Epithelial cell of esophagus (primary cell): ENCODE measurements at places on chromosomes 13 and 19.

GRCh38 chr19:16349551-16350152 lies 25.0 kb downstream of the KLF2 start:
- DNase-seq: no peak

DNA sequence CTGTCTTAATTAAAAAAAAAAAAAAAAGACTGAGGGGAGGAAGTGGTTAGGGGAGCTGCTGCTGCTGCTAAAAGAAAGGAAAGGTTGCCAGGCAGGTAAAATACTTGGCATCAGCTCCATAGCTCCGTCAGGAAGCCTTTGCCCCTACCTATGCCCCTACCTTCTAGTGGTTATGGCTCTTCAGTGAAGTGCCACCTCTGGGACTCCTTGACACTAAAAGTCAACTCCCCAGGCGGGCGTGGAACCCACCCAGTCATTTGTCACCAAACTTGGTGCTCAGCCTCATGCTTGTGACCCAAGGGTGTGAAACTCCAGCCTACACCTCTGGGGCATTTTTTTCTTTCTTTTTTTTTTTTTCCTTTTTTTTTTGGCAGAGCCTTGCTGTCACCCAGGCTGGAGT lies 4.9 kb upstream of the NECTIN2 start:
- DNase-seq: no peak

DNA sequence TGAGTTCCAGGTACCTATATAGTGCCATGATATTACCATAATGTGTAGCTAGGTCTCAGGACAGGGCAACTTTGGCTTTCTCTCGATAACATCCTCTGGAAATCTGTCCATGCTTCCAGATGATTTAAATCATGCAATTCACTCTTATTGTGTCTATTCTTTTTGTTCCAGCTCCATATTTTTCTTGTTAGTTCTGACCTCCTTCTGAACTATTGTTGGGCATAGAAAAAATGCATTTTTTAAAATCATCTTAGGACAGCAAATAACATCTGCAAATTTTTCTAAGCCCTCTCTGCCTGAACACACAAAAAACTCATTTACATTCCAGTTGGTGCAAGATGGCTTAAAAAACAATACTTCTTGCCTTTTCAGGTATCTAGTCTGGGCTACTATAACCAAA lies 1561.0 kb upstream of the MIR17HG start:
- no peak for DNase-seq

DNA sequence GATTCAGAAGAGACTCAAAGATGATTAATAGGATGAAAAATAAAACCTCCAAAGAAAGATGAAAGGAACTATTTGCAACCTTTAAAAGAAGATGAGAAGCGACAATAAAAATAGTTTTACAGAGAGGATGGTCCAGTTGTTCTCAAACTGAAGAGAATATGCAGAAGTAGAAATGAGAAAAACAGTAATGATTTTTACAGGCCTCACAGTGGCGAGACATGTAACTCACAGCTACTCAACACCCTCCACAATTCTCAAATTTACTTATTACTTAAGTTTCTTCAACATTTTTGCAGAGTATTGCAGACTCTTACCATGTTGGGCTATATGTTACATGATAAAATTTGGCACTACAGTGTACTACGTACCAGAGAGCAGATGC lies 20.8 kb downstream of the NUFIP1 start:
- DNase-seq: no peak

- DNase-seq: no peak
These were observed 192.1 kb downstream of the KATNAL1 start for GRCh38 chr13:30115257-30115600.

GRCh38 chr13:90493667-90494066 lies 853.8 kb upstream of the MIR17HG start:
- no peak for DNase-seq

DNA sequence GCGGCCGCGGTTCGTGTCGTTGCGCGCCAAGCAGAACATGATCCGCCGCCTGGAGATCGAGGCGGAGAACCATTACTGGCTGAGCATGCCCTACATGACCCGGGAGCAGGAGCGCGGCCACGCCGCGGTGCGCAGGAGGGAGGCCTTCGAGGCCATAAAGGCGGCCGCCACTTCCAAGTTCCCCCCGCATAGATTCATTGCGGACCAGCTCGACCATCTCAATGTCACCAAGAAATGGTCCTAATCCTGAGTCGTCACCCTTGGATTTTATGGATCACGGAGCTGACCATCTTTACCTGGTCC lies 475 bp downstream of the MRPL57 start:
- no peak for DNase-seq

DNA sequence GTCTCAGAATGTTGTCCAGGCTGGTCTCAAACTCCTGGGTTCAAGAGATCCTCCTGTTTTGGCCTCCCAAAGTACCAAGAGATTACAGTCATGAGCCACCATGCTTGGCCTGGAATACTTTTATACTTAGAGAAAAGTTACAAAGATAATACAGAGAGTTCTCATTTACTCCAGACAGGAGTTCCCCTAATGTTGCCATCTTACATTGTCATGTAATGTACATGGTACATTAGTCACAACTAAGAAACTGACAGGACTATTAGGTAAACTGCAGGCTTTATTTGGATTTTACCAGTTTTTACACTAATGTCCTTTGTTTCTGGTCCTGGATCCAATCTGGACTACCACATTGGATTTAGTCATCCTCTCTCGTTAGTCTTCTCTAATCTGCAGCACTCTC lies 2.3 kb upstream of the C19orf84 start:
- no peak for DNase-seq

GRCh38 chr13:110874508-110874960 lies 40.3 kb downstream of the ANKRD10 start:
- DNase-seq: peak; percentile 68

GRCh38 chr13:28607187-28607955 lies 51.6 kb upstream of the POMP start:
- no peak for DNase-seq

DNA sequence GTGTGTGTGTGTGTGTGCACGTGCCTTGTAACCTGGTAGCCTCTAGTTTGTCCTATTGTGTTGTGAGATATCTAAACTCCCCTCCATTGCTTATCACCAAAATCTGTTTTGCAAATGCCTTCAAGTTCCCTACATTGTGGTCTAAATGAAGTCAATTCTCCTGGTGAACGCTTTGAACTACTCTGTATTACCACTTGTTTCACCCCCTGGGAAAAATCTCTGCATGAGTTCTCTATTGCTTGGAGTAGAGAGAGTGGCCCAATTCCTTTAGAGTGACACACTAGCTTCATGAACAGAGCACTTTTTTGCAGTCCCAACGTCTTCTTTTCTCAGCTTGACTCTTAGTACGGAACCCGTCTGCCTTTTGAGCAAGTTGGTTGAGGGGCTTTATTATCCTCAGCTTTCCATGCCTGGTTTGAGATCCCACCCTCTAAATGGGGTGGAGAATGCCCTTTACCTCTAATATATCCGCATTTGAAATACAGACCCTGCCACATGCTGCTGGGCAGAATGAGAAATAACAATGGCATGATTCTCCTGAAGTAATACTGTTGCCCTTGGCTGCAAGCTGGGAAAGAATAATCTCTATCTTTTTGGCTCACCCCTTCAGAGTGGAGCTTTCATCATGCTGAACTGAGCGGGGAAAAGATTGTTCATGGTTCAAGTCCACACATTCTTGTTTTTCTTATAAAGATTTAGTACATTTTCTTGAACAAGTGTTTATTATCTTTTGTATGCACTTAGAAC lies 2545.3 kb downstream of the PCDH9 start:
- no peak for DNase-seq

- peak; percentile 99 for DNase-seq
These were observed 447.4 kb downstream of the COG6 start for GRCh38 chr13:40102854-40103253.

- DNase-seq: peak; percentile 32
These were observed 18.5 kb upstream of the KCTD4 start for GRCh38 chr13:45219123-45219891.

DNA sequence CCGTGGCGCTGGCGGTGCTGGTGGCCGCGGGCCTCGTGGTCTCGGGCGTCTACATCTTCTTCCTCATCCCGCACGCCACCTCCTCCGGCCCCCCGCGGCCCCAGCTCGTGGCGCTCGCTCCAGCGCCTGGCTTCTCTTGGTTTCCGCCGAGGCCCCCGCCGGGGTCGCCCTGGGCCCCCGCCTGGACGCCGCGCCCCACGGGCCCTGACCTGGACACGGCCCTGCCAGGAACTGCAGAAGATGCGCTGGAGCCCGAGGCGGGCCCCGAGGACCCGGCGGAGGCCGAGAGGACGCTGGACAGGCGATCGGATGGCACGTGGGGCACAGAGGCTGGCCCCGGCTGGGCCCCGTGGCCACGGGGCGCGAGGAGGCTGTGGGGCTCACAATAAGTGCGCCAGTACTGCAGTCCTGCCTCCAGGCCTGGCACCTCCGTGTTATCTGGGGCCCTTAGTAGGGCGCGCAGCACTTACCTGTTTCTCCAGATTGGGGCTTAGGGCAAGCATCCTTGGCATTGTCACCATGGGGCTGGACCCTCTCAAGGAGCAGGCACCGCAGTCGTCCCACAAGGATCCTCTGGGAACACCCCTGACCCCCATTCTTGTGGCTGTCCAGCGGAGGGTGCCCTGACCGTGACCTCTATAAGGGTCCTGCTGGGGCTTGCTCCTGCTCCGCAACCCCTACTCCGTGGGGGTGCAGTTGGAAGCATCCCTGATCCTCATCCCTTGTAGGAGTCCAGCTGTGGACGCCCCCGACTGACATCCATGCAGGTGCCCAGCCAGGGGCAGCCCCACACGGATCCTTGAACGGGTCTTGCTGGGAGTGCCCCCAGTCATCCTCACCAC lies 1.5 kb downstream of the RNF225 start:
- DNase-seq: no peak

GRCh38 chr13:98664047-98664446 lies 87.1 kb upstream of the STK24 start:
- DNase-seq: peak; percentile 97
